ENCODE measurements at places on chromosomes 6 and 20.

DNA sequence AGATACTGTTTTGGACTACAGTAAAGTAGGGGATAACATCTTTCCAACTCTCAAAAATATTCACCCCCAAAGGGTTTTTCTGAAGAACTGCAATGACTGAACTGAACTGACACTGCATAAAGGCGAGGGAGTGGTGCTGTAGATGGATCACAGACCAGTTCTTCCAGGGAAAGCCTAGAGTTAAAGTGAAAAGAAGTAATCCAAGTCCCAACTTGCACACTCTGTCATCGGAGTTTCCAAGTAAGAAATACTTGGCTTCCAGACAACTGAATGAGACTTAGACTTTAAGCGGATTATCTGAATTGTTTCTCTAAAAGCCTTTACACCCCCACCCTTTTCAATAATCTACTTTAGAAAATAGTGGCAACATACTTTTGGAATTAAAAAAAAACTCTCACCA is 134.1 kb upstream of the PREP start:
- DNase-seq: no peak

GRCh38 chr6:85452441-85452881 is 2.6 kb downstream of the NT5E start:
- DNase-seq: no peak

DNA sequence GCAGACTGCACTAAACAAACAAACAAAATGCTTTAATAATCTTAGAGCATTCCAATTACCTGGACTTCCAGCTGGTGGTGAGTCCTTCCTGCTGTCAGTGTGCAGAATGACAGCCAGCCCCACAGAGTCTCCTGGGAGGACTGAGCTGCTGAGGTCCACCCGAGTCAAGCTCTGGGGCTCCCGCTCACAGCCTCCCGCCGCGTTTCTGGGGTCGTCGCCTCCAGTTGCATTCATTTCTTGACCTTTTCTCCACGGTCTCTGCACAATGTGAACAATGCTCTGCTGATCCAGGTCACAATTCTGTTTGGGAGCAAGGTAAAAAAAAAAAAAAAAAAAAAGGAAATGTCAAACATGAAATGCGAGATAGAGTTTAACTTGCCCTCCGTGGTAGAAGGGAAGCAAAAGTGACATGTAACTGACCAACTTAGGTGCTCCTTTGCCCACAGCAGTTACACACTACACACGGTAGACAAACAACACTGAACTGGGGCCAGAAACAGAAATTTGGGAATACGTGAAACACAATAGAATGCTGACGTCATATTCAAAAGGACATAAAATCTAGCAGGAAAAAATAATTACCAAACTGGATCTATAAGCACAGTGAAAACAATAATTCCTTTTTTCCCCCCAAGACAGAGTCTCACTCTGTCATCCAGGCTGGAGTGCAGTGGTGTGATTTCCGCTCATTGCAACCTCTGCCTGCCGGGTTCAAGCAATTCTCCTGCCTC is 464.9 kb downstream of the PRKN start:
- no peak for DNase-seq

DNA sequence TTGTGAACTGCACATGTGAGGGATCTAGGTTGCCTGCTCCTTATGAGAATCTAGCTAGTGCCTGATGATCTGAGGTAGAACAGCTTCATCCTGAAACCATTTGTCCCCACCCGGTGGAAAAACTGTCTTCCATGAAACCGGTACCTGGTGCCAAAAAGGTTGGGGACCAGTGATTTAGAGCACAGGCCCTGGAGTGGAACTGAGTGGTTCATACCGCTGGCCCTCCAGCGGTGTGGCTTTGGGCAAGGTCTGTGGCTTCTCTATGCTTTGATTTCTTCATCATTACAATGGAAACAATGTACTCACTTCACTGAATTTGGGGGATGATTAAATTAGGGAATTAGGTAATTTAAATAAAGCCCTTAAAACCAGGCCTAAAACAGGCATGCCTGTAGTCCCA is 36.3 kb downstream of the CD164 start:
- no peak for DNase-seq

DNA sequence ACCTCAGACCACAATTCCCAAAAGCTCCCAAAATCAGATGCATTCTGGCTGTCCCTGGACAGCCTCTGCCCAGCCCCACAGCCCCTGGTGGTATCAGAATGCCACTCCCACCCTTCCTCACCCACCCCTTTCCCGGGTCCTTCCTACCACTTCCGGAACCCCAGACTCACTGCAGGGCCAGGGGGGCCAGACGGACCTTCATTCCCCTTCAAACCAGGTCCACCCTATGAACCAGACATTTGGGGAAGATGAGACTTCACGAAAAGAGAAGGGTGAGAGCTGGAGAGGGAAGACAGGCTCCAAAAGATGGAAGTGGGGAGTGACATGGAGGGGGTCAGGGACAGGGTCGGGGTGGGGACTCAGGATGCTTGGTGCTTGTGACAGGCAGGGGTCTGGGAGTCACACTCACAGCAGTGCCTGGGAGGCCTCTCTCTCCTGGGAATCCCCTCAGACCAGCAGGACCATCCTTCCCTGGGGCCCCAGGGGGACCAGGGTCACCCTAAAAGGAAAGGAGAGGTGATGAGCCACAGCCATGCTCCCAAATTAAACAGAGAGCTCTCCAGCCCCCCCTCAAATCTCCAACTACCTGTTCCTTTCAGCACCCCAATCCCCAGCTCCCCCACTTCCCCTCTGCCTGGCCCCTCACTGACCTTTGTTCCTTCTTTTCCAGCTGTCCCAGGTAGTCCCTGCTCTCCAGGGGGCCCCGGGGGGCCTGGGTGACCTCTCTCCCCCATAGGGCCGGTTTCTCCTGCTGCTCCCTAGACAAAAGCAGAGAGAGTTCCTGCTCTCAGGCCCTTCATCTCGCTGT is 20.2 kb downstream of the COL11A2 start:
- no peak for DNase-seq

GRCh38 chr6:85641522-85641896 is 1.2 kb downstream of the SYNCRIP start:
- DNase-seq: no peak

- no peak for DNase-seq
These were observed 557 bp upstream of the DHX35 start for GRCh38 chr20:38961530-38962043.
